ENCODE measurements at places on chromosomes 11 and 22.

DNA sequence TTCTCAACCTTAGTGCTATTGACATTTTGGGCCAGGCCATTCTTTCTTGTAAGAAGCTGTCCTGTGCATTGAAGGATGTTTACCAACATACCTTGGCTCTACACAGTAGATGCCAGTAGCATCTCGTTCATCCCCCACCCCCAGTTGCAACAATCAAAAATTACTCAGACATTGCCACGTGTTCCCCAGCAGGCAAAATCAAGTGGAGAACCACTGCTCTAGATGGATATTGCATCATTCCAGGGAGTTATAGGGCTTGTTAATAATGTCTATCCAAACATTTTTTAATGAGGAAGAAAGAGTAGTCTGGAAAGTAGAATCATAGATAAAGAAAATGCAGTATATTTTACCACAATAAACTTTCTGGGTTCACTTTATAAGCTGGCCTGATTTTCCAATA lies 64.1 kb downstream of the PRMT3 start:
- DNase-seq, result no peak

- no peak for DNase-seq
Observed at GRCh38 chr11:19633276-19633675, 79.4 kb upstream of the NAV2 start.

- no peak for DNase-seq
Observed at GRCh38 chr22:40009292-40009774, 14.6 kb downstream of the FAM83F start.

GRCh38 chr11:68159665-68160064 lies 38.5 kb upstream of the CHKA start:
- DNase-seq, result no peak

DNA sequence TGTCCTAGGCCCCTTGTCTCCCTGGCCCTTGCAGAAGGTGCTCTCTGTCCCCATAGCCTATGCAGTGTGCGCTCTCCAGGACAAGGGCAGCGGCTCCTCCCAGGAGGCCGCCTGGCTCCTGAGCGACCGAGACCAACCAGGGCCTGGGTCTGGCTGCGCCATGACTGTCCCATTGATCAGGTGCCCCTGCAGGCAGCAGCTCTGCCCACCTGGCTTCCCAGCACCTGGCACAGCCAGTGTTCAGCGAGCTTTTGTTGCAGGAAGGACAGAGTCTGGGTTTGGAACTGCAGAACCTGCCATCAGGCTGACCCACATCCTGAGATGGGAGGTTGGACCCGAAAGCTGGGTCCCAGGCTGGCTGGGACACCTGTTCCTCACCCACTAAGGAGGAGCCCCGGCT lies 1001.1 kb downstream of the BRD1 start:
- DNase-seq, result no peak

DNA sequence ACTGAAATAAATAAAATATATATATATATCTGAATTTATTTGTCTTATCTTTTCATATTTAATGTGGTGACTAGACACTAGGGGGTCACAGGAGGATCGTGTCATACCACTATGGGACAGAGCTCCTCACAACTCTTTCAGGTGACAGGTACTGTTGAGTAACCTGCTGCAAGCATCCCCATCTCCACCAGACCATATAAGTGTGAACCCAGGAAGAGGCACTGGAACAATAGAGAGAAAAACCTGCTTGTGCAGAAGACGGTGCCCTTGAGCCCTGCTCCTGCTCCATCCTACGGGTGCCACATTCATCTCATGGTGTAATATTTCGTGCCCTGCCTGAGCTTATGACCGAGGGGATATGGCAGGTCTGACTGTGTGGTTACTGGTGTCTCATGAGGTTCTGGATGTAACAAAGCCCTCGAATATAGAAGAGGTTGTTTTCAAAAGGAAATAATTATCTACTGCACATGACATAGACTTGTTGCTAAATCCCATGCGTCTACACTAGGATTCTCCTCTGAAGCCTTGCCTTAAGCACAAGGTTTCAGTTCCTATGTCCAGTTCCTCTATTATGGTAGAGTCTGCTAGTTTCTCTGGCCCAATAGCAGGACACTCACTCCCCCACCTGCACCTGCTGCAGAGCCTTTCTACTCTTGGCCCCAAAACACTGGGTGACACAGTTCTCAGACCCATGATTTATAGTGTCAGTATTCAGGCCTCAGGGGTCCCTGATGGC lies 70.4 kb downstream of the GGTLC2 start:
- no peak for DNase-seq

DNA sequence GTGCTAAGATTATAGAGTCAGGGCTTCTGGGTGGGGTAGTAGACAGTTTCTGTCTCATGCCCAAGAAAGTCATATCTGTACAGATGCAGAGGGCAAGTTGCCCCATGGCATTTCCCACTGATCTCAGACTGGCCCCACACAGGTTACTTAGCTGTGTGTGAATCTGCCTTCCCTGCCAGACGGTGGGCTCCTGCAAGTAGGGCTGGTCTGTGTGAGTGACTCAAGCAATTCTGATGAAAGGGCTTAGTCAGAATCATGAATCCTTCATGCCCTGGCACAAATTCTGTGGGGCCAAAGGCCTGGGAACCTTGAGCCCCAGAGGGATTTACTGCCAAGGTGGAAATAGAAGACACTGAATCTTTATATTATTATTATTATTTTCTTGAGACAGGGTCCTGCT lies 30.4 kb downstream of the USH1C start:
- DNase-seq, result no peak

GRCh38 chr11:122114976-122115375 lies 1.0 kb downstream of the BLID start:
- no peak for DNase-seq

DNA sequence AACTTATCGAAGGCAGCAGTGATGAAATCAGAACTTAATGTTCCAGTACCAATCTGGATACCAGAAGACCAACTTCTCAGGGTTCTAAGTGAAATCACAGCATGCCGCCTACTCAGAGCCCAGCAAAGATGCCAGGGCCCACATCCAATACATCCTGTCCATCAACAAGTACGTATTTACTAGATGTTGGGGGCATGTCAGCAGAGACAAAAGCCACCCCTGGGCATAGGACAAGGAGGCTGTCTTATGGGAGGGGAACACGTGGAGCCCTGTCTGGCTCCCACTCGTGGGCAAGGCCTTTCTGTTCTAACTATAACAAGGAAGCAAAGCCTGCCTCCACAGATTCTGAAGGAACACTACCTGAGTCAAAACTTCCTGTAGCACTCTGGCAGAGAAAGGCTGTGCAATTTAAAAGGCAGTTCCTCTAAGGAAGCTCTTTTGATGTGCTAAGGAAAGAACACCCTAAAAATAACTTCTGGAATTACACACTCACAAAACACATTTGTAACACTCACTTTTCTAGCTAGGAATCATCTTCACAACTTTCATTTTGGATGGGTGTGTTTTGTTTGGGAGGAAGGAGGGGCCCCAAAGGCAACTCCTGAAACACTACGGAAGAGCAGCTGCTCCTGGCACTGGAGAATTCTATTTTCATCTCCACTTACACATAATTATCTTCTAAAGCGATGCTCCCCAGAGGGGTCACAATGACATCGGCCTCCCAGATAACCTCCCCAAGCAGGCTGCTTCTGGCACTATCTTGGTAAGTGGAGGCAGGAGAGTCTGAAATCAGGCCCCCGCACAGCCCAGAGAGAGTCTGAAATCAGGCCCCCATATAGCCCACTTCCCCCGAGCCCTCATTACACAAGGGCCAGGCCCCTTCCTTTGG lies 14.2 kb downstream of the SMCO4 start:
- DNase-seq, result no peak

DNA sequence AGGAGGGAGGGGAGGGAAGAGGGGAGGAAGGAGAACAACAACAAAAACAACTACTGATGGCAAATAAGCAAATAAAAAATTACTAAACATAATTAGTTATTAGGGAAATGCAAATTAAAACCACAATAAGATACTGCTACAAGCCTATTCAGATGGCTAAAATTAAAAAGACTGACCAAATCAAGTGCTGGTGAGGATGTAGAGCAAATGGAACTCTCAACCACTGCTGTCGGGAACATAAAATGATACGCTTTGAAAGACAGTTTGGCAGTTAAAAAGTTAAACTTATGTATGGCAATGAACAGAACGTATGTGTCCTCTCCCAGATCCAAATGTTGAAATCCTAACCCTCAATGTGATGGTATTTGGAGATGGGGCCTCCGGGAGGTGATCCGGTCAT lies 85.7 kb downstream of the PHF21B start:
- DNase-seq, result no peak

- no peak for DNase-seq
Observed at GRCh38 chr11:47976931-47977330, 3.4 kb upstream of the PTPRJ start.

Measured in non-pigmented ciliary epithelial cell (primary cell).